ENCODE measurements at places on chromosomes 11 and 22.

DNA sequence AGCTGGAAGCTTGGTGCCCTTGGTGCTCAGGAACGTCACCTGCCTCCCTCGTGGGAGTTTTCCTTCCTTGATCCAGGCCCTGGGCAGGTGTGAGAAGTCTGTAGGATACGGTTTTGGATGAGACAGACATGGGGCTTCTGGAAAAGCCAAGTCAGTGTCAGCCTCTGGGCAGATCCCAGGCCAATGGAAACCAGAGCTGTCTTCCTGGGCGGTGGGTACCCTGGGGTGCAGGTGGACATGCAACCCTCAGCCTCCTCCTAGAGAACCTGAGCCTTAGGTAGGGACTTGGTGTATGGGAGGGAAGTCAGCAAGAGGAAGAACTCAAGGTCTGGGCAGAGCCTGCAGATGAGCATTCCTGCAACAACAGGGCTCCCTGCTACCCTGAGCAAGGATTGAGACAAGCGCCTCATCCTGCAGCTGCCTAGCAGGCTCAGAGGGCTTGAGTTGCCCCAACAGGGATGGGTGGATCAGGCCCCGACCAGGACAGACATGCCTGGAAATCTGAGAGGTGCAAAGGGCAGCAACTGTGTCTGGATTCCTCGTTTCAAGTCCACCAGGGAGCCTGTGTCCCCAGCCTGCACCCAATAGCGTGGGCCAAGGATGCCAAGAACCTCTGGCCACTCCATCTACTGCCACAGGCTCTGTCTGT, 37.6 kb upstream of the SYT13 start:
- DNase-seq: no peak

DNA sequence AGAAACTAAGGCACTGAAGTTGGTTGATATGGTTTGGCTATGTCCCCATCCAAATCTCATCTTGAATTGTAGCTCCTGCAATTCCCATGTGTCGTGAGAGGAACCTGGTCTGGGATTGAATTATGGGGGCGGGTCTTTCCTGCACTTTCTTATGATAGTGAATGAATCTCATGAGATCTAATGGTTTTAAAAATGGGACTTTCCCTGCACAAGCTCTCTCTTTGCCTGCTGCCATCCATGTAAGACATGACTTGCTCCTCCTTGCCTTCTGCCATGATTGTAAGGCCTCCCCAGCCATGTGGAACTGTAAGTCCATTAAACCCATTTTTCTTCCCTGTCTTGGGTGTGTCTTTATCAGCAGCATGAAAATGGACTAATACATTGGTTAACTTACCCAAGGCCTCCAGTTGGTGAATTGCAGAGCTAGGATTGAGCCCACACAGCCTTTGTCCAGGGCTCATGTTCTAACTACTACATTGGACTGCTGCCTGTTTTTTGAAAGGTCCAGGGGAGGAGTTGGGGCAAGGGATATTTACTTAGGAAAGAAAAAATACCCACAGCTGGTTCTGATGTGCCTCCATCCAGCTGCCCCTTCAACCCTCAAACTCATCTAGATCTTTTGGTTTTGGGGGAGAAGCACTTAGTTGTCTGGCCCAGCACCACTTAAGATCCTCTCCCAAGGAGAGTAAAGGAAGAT, 107.8 kb upstream of the NAV2 start:
- DNase-seq: no peak

DNA sequence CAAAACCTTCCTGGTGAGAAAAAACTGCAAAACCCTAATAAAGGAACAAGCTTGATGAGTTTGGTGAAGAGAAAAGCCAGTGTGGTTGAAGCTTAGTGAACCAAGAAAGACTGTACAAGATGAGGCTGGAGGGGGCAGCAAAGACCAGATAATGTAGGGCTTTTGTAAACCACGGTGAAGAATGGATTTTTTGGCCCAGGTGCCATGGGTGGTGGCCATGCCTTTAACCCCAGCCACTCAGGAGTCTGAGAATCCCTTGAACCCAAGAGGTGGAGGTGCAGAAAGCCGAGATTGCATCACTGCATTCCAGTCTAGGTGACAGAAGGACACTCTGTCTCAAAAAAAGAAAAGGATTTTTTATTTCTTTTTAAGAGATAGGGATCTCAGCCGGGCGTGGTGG, 5.0 kb upstream of the ZDHHC5 start:
- no peak for DNase-seq

DNA sequence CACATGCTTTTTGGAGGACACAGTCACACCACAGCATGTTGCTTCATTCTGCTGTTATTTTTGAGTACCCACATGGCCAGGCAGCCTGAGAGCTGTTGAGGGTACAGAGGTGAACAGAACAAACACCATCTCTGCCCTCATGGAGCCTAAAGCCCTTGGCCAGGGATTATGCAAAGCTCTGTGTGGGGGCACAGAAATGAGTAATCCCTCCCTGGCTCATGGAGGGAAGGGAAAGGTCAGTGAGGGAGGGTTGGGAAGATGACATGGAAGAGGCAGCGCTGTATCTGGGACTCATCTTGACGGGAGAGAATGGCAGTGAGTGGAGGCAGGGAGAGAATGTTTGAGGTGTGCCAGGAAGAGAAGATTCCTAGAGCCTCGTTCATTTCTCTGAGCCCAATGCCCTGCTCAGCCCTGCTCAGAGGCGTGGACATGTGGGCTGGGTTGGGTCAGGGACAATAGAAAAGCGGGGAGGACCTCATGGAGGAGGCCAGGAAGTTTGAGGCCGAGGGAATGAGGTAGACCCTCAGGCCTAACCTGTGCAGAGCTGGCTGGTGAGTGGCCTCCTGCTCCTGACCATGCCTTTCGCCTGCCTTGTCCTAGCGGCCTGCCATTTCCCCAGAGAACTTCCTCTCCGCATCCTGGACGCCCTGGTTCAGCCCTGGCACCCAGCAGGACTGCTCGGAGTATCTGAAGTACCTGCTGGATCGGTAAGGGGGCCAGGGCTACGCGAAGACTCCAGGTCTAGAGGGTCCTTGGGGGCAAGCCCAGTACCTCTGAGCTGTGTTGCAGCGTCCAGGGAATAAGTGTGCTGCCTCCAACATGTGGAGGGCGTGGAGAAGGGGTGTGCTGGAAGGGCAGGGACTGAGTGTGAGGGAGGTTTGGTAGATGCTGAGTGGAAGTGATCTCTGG, 19.8 kb downstream of the USP35 start:
- DNase-seq: no peak

DNA sequence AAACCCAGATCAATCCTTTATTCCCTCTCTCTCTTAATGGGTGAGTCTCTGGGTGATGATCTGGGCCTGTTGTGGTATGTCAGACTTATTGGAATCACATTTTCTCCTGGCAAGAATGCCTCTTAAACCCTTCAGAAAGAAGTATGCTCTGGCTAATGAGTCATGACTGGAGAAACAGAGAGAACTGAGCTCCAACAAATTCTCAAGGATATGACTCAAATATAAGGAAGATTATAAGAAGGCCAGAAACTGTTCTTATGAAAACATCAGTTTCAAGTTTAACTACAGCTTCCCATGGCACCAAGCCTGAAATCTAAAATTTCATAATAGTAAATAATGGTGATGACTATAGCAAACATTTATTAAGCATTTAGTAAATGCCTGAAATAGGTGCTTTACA, 83.9 kb downstream of the OR5AK2 start:
- no peak for DNase-seq

GRCh38 chr22:38406617-38407016, 48.4 kb downstream of the KCNJ4 start:
- DNase-seq: no peak

DNA sequence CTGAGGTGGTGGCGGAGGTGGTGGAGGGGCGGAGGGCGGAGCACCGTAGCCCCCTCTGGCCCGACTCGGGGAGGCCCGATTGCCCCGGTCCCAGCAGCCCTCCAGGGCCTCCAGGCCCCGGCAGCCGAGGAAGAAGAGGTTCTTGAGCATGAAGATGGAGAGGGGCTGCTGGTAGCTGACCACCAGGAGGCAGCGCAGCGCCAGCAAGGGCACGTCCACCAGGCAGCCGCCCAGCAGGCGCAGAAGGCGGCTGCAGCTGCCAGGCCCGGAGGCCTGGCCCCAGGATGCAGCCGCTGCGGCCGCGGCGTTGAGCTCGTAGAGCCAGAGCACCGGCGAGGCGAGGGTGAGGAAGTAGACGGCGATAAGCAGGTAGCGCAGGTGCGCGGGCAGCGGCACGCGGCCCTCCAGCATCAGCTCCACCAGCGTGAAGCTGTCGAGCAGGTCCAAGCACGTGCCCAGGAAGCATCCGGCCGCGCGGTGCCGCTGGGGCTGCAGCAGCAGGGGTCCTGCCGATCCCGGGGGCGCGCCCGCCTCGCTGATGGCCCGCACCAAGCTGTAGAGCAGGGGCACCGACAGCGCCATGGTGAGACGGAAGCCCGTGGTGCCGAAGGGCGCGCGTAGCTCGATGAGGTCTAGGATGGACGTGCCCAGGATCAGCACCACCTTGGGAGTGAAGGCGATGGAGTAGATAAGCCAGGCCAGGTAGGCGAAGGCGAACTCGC, 1.5 kb downstream of the TMEM121B start:
- DNase-seq: no peak

- no peak for DNase-seq
These were observed 35.5 kb upstream of the CWF19L2 start for GRCh38 chr11:107493117-107493516.
